ENCODE measurements at places on chromosomes 5 and 9.

GRCh38 chr5:121144764-121145163 lies 680.7 kb downstream of the PRR16 start:
- peak; percentile 41 for DNase-seq

DNA sequence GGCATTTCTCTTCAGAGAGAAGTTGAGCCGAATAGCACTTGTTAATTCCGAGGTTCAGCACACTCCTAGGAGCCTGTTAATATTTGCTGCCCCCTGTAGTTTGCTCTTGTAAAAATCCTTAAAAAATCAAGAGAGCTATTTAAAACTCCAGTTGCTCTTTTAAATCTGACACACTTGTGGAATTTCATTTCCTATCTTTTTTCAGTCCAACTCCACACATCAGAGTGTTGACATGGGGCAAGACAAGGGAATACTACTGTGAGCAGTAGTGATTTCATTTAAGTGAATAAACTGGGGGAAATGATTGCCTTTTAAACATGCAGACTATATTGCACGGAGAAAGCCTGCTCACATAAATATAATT lies 1096.3 kb upstream of the DMAC1 start:
- DNase-seq, result peak; percentile 50

DNA sequence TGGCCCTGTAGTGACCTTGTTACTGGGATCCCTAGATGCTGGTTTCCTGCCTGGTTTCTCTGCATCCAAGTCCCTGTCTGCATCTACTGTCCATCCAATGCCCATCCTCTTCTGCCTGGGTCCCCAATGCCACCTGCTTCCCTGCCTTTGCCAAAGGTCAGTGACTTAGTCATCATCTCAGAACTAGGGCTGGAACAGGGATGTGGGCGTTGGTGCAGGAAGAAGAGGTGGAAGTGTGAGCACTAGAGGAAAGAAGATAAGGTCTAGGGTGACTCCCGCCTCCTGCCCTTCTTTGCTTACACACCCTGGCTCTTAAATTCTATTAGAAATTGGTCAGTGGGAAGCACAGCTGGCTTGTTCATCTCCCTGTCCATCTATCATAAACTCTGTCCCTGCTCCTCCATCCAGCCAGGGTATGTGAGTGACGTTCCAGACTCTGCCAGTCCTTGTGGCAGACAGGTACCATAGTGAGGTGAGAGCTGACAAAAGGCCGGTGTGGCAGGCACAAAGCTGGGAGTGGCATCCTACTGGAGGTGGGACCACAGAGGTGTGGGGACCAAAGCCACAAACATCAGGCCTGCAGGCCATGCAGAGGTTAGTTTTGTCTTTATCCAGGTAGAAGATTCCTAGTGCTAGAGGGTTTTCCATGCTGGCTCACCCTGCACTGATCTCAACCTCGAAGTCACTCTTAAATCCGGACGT lies 9.2 kb downstream of the PTPN3 start:
- no peak for DNase-seq

DNA sequence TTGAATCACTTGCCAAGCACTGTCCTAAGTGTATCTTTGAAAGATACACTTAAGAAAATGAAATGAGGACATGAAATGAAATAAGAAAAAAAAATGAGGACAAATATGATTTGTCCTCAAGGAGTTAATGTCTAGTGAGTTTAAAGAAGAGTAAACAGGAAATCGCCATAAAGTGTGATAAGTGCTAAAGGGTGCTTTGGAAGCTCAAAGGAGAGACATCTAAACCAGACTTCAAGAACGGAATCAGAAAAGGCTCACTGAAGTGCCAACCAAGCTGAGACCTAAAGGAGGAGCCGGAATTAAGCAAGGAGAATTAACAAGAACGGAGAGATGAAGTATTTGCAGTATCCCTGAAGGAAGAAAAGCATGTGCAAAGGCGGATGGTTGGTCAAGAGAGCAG lies 200.8 kb downstream of the CWC27 start:
- DNase-seq, result no peak

DNA sequence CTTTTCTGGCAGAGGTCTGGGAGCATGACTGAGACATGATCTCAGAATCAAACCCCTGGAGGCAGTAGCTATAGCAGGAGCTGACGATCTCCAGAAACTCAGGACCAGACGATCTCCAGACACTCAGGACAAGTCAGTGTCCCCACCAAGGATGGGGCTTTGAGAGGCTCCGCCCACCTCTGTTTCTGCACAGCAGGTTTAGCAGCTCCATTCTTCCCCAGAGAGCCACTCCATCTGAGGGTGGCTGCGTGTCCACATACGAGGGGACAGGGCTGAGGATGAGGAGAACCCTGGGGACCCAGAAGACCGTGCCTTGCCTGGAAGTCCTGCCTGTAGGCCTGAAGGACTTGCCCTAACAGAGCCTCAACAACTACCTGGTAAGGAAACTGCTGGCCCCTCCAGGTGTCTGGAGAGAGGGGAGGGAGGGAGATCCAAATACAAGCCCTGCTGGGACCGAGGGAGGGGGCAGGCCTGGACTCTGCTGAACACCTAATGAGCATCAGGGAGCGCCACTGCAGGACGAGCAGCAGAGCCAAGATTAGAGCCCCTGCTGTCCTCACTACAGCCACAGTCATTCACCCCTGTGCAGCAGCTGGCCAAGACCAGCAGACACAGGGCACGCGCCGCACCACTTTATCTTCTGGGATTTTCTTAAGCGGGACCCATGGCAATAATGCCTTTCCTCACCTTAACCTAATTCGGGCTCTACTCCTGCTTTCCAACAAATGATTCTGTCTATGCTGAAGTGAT lies at the start of gene GABRP:
TSS of gene GABRP (plus strand) at position 228 of the 750 bp plus-strand sequence. CDS start 4,891 bp downstream, outside the sequence.
- no peak for DNase-seq

DNA sequence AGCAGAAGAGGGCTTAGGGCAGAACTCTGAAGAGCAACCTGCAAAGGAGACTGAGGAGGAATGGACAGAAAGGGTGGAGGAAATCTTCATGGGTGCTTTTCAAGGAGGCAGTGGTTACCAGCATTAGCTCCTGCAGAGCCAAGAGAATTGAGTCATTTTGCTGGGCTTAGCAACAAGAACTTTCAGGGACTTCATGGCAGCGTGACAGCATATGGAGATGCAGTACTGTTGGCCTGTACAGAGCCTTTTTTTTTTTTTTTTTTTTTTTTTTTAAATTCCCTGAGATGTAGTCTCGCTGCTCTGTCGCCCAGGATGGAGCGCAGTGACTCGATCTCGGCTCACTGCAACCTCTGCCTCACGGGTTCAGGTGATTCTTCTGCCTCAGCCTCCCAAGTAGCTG lies 296.0 kb upstream of the DMRT1 start:
- no peak for DNase-seq

DNA sequence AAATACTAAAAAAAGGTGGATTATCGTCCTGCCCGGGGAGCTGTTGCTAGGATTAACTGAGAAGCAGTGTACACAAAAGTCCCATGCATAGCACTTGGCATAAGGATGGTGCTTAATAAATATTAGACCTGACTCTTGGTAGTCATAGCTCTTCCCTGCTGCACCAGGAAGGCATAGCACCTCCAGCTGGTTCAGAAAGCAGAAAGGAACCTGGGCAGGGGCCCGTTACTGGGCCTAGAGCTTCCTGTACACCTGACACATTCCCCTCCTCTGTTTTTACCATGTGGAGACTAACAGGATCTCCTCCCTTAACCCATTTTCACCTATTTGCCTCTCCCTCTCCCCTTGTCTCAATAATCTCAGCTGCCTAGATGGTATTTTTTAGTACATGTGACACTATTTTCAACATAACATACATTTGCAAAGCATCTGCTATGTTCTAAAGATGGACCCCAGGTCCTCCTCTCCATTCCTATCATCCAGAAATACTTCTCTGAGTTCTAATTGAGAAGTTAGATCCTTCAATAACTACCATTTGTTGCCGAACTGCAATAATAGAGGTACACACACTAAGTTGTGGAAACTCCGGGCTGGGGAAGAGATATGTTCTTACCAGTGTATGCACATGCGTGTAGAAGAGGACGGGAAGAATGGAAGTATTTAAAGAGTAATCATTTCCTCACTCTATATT lies 3.2 kb upstream of the ANP32B start:
- no peak for DNase-seq

Data from mesenchymal stem cell (in vitro differentiated cells and primary cell).